ENCODE measurements at places on chromosomes 6 and 20.

DNA sequence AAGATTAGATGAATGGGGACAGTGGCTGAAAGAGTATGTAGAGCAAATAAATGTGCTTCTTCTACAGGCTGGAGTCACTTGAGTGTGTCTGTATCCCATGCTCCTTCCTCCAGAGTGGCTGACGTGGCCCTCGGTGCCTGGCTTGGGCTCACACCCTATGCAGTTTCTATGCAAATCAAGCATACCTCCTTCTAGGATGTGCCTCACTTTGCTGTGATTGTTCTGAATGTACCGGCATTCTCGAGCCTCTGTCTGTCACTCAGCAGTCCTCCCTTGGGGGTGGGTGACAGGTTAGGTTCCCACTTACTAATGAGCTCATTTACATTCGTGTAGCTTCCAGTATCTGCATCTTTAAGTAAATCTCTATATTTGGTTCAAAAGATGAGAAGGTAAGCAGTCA is 55.1 kb upstream of the HDDC2 start:
- no peak for DNase-seq

DNA sequence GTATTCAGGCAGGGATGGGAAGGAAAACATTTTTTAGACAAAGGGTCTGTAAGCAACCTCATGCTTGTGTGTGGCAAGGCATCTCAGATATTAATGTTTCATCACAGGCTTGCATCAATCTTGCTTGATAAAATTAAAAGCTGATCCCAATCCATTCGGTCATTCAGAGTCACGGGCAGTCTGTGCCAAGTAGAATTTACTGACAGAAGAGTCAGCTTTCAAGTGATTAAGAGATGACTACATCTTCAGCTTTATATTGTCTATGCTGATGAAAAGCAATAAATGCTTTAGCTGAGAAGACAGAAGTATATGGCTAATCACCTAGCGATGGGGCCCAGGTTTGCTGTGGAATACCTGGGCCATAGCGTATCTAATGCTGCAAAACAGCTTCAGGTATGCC is 3.5 kb downstream of the PLEKHG1 start:
- DNase-seq, result no peak

DNA sequence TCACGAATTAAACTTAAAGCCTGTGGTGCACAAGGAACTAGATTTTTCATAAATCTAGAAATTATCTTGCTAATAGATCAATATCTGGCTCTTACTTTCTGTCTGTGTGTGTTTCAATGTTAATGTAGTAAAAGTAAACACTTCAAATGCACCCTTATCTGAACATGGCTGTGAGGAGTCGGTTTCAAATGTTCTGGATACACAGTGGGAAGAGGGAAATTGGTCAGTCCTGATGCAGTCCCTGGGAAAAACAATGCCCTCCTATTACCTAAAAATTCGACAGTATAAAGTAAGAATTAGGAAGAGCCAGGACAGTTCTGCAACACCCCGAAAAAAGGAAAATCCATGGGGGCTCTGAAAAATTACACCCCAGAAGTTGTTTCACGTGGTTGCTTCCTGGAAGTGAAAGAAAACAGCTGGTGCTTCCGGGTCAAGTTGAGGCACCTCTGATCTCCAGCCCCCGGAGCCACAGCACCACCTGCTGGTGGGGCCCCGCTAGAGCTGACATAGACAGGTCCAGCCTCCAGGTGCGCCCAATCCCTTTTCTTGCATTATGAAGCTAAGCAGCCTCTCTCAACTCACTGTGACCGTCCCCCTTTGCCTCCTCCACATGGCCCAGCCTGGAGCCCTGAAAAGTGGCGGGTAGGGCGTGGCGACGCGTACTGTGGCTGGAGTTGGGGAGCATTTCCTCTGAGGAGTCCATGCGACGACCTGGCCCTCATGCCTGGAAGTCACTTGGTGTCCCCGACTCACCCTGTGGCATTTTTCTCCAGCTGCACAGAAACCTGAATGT is 8.3 kb downstream of the SEMG2 start:
- DNase-seq, result no peak

DNA sequence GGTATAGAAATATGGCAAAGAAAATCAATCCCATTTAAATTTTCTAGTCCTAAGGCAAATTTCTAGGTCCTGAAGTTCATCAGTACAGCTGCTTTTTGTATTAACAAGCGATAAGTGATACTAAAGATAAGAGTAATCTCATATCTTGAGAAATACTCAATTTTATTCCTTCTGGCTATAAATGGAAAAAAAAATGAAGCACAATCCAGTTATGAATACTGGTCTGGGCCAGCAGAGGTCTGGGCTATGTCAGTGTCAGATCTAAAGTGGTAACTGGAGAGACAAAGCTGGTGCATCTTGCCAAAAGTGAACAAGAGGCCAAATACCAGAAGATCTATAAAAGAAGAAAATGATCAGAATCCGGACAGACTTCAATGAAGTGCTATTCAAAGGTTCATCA is 126.4 kb downstream of the FUT9 start:
- no peak for DNase-seq

- DNase-seq, result no peak
Observed at GRCh38 chr20:18087054-18087453, 29.3 kb upstream of the OVOL2 start.

DNA sequence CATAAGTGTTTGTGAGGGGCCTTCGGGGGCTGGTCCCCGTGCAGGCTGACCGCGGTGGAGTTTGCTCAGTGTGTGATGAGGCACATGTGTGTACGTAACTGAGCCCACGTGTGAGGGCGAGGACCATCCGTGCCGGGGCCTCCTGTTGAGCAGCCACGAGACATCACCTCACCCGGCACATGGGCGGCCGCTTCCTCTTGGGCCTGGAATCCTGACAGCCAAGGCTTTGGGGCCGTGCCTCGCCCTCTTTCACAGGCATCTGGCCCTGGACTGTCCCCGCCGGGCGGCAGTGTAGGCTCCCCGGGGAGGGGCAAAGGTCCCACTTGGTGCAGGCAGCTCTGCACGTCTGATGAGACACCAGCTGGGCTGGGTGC is 202.3 kb downstream of the DLL1 start:
- no peak for DNase-seq

GRCh38 chr6:155384321-155384952 is 70.2 kb upstream of the TFB1M start:
- DNase-seq, result no peak

DNA sequence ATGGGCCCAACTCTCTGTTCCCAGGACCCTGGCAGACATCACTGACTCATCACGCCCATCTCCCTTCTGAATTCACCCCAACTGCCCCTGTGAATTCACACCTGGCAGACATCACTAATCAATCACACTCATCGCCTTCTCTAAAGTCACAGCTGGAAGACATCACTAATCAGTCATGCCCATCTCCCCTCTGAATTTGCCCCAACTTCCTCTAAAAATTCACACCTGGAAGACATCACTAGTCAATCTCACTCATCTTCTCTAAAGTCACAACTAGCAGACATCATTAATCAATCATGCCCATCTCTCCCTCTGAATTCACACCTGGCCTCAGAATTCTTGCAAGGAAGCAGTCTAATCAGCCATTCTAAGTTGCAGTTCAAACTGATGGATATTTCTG is 111.1 kb downstream of the FOXA2 start:
- DNase-seq, result no peak

DNA sequence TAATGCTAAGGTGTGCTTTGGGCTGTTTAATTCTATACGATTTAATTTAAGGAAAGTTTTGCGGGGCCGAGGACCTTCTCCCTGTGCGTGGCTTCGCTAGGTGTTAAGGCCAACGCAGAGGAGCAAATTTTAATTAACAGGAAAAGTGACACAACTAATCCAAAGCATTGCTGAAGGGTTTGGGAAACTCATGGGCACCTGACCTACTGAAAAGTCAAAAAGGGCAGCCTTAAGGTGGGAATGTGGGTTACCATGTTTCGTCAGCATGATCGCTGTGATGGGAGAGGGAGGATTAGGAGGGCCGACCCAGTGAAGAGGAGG is 415 bp upstream of the CUL9 start:
- DNase-seq, result no peak

DNA sequence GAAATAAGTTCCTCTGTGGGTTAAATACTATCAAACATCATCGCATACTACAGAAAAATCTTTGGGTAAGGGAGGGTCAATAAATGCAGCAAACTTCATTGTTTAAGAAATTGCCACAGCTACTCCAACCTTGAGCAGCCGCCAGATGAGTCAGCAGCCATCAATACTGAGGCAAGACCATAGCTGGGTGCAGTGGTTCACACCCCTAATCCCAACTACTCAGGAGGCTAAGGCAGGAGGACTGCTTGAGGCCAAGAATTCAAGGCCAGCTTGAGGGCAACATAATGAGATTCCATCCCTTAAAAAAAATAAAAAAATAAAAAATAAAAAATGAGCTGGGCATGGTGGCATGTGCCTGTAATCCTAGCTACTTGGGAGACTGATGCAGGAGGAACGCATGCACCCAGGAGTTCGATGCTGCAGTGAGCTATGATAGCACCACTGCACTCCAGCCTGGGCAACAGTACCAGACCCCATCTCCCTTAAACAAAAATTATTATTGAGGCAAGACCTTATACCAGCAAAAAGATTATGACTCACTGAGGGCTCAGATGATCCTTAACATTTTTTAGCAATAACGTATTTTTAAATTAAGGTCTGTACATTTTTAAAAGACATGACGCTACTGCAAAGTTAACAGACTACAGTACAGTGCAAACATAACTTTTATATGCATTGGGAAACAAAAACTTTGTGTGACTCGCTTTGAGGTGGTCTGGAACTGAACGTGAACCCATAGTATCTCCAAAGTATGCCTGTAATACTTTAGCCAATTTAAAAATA is 8.8 kb downstream of the SRPK1 start:
- DNase-seq, result no peak

Data from effector memory CD4-positive, alpha-beta T cell (primary cell).